ENCODE measurements at places on chromosomes 1 and 21. TPM values are rescaled to one million over a fixed set of nuclear protein-coding genes. Genes with fewer than 3 reads are reported as not detected.

OPTC gene
- total RNA-seq: not detected

CTTNBP2NL gene
- 8.0 TPM for total RNA-seq

UBE2U gene
- total RNA-seq: not detected

PLA2G2D gene
- total RNA-seq: not detected

FALEC gene
- total RNA-seq: not detected
